ENCODE measurements at places on chromosomes 5 and 9. TPM values are rescaled to one million over a fixed set of nuclear protein-coding genes. Genes with fewer than 3 reads are reported as not detected.
A peak's percentile ranks its signal among the peaks of the same experiment; 100 is the strongest.

- no peak overlapping the region for H3K4me3 ChIP-seq
- no peak for DNase-seq
- H3K27me3 ChIP-seq: no peaks in the 10 kb centered on the region
Observed at GRCh38 chr9:120526534-120526933, 53.4 kb downstream of the CDK5RAP2 start.

DNA sequence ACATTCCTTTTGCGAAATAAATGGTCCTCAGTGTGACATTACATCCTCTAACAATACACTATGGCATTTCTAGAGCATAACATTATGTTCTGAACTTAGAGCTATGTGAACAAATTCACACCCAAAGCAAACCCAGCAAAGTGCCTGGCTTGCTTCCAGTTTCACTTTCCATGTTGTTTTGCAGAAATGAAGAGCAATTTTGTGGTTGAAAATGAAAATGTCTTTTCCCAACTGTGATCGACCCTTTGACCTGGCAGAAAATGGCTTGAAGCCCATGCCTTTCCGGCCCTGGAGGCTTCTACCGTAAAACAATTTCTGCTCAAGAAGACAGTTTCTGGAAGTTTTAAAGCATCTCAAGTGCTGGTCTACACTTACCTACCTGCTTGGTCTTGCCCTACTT is 344.7 kb upstream of the RGMB start:
- peaks cover 3% of the 10 kb centered on the region for H3K4me1 ChIP-seq
- H3K36me3 ChIP-seq: no peaks in the 10 kb centered on the region
- no peak for DNase-seq
- no peaks in the 10 kb centered on the region for H3K27me3 ChIP-seq

- H3K4me3 ChIP-seq: peak overlapping the region; percentile 67
- no peaks in the 10 kb centered on the region for H3K27me3 ChIP-seq
- H3K4me1 ChIP-seq: peaks cover 31% of the 10 kb centered on the region
- peak; percentile 48 for DNase-seq
Observed at GRCh38 chr9:121201045-121201737, 478 bp downstream of the RAB14 start.

- H3K4me3 ChIP-seq: no peak overlapping the region
- H3K36me3 ChIP-seq: no peaks in the 10 kb centered on the region
- no peaks in the 10 kb centered on the region for H3K4me1 ChIP-seq
- no peak overlapping the region for H3K27ac ChIP-seq
Observed at GRCh38 chr5:105150323-105150722, 1587.7 kb upstream of the NUDT12 start.

The ELAVL2 gene
- total RNA-seq: not detected

The PFN3 gene
- not detected for total RNA-seq

The RABEPK gene
- total RNA-seq: 10.7 TPM

The MRPL36 gene
- 26.8 TPM for total RNA-seq

The NSMF gene
- total RNA-seq: 57.3 TPM
